Renal cortical epithelial cell (primary cell): ENCODE measurements at places on chromosomes 3 and 15. TPM values are rescaled to one million over a fixed set of nuclear protein-coding genes. Genes with fewer than 3 reads are reported as not detected.

DNA sequence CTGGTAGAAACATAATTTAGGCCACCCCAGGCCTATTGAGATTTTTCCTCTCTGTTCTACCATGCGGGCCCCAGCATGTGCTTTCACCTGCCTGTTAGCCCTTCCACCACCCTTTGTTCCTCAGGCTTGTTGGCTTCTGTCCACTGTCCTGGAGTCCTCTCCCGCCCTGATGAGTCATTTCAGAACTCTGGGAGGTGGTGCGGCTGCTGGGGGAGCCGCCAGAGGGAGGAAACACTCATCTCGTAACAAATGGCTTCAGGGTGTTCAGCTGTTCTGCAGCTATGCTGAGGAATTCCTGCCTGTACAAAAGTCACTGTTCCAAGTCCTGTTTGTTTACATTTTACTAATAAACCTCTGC is 36.3 kb downstream of the LRTM1 start:
- DNase-seq: peak; percentile 98

Gene HIGD2B
- total RNA-seq: 0.15 TPM in 1 of 2 replicates, not detected in the other

- no peak for DNase-seq
Measured at GRCh38 chr3:146164971-146165769, 4.2 kb upstream of the PLOD2 start.

Gene RTP1
- not detected in 2 replicates for total RNA-seq

GRCh38 chr3:44226573-44226972 is 15.1 kb upstream of the TOPAZ1 start:
- no peak for DNase-seq

Gene IL12A
- total RNA-seq: 1.0 TPM in 1 of 2 replicates, not detected in the other

- no peak for DNase-seq
Measured at GRCh38 chr3:157498371-157498770, 4.8 kb downstream of the VEPH1 start.

GRCh38 chr3:159818997-159819500 is 169.6 kb upstream of the IL12A start:
- no peak for DNase-seq

DNA sequence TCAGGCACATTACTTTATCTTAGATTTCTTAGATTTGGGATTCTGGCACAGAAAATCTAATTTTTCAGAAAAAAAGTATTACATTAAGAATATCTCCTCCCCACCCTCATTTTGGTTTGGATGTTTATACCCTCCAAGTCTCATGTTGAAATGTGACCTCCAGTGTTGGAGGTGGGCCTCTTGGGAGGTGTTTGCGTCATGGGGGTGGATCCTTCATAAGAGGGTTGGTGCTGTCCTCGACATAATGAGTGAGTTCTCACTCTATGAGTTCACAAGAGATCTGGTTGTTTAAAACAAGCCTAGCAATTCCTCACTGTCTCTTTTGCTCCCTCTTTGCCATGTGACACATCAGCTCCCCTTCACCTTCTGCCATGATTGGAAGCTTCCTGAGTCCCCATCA is 45.6 kb upstream of the WWTR1 start:
- DNase-seq: no peak

Gene NANOGP8
- total RNA-seq: not detected in 2 replicates

Gene CCR9
- 0.35 TPM in 1 of 2 replicates, not detected in the other for total RNA-seq

DNA sequence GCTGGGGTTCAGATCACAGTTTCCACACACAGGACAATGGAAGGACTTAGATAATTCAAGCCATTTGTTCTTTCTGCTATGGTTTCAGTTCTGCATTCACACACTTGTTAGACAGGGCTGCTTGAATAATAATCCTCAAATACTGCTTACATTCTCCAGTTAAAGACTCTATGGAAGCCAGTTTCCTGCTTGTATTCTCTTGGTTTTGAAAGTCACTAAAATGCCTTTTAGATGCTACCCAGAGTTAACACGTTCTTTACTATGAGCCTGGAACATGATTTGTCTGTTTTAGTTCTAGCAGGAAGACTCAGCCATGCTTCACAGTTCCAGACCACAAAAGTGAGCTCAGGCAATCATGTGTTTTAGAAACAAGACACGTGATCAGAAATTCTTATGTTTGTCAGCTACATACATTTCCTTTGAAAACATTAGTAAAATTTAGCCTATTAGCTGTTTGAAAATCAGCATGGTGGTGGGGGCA is 152.4 kb downstream of the LEKR1 start:
- peak; percentile 36 for DNase-seq

DNA sequence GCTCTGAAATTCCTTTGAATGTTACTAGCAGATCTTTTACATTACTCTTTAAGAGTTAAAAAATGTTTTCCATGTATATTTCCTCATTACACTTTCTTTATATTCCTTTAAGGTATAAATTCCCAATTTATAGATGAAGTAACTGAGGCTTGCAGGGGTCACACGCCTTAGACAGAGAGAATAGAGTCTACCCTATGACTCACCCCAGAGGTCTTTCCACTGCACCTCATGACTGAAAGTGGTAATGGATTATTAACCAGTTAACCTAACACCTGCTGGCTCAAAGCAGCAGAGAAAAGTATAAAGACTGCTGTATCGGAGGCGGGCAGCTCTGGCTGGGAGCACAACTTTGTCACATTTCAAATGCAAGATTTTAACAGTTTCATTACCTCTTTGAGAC is 37.7 kb downstream of the LDHAL6B start:
- DNase-seq: peak; percentile 94

- no peak for DNase-seq
Measured at GRCh38 chr3:183275418-183275817, 22.4 kb downstream of the B3GNT5 start.

DNA sequence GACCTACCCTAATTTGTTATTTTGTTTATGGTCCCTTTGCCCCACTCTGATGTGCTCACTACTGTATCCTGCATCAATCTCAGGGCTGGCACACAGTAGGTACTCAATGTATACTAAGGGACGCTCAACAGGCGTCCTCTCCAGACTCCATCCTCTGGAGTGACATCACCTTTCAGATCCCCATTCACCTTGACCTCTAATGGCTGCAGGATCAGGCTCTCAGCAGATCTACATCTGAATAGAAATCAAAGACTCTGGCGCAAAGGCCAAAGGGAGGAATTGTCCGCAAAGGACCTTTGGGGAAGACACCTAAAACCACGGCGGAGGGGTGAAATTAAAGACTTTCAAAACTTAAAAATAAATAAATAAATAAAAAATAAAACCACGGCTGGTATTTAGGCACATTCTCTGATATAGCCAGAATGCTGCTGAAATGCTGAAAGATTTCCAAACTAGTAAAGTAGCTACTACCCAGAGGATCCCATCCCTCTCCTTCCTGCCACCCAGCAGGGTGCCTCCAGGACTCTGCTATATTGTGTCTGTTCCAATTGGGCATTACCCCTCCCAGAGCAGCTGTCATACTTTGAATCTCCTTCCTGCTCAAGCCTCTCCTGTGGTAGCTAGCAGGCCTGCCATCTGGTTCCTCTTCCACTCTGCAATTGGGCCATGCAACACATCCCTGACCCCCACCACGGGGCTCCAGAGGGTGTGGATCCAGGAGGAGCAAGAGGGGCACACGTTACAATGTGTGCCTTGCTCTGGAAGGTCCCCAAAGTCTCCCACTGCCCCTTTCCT is 6.1 kb downstream of the SHF start:
- DNase-seq: no peak

GRCh38 chr3:5294356-5294755 is 106.8 kb downstream of the EDEM1 start:
- peak; percentile 68 for DNase-seq

DNA sequence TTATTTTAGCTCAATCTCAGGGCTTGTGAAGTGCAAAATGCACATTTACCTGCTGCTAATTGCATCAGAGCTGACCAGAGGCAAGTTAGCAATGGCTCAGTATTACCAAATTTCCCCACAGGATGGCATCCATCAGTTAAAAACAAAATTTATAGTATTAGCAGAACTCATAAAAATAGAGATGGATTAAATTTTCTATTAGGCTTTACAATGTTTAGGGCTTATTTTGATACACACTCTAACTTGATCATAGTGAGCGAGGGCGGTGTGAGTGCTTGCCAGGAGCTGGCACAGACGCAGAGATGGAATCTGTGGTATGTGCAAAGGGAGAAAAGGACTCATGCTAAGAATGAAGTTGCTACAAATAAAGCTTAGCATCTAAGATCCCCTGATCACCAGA is 241.0 kb downstream of the NSUN3 start:
- peak; percentile 62 for DNase-seq

Gene ROPN1
- total RNA-seq: not detected in 2 replicates

- no peak for DNase-seq
Measured at GRCh38 chr3:134955874-134956273, 160.8 kb downstream of the EPHB1 start.

- peak; percentile 13 for DNase-seq
Measured at GRCh38 chr3:119529883-119530282, 29.5 kb downstream of the CD80 start.

DNA sequence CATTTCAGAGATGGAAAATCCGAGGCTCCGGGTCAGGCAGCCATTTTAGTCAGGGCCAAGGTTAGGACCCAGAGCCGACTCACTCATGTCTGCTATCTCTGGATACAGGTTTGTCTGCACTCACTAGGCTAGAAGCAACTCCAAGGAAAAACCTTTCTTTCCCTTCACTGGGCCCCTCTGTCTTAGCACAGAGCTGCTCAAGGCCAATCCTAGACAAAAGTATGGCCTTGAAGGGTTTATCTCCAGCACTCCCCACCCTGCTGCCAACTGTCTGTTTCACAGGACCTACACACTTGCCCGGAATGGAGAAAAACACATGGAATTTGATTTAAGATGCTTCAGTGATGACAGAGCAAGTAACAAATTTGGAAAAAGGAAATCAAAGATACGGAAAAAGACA is 25.6 kb downstream of the ACAN start:
- DNase-seq: no peak

- DNase-seq: no peak
Measured at GRCh38 chr15:31464216-31465082, 137.8 kb downstream of the KLF13 start.

DNA sequence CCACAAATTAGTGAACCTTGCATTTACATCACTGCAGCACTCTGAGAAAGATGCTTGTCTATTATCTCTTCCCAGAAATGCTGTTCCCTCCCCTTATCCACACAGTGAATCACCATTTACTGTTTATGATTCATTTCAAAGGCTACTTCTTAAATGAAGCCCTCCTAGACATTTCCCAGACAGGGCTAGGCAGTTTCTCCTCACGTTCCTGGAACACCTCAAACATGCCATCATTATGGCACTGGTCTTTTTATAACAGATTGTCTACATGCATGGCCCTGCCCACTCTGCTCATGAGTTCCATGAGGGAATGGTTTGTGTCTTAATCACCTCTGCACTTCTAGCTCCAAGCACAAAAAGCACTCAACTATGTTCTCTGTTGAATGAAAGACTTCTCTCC is 32.2 kb upstream of the TM2D3 start:
- peak; percentile 67 for DNase-seq

GRCh38 chr15:89662893-89663626 is 7.8 kb upstream of the KIF7 start:
- no peak for DNase-seq

- DNase-seq: peak; percentile 39
Measured at GRCh38 chr15:67836477-67836876, 3.4 kb downstream of the RNU6-1 start.

GRCh38 chr3:43014241-43014640 is 35.1 kb downstream of the GASK1A start:
- DNase-seq: no peak

- no peak for DNase-seq
Measured at GRCh38 chr15:62644889-62645742, 397.4 kb upstream of the TPM1 start.

Gene EPHA3
- total RNA-seq: 0.17 and 0.45 TPM in 2 replicates

DNA sequence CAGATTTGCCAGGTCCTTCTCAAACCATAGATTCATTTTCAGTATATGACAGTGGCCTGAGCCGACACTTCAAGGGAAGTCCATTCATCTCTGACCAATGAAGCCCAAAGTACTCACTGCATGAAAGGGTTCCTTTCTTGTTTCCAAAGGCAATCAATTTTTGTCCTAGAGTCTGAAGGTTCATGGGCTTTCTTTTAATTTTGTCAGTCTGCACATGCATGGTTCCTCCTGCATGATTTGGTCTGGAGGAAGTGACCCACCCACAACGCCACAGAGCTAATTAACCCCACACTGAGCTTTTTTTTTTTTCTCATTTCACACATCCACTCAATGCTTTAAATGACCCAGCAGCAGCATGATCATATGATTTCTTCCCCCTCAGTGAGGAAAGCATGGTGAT is 216.4 kb downstream of the TIGIT start:
- no peak for DNase-seq

- peak; percentile 69 for DNase-seq
Measured at GRCh38 chr3:24640330-24640877, 145.8 kb upstream of the THRB start.

Gene ZBED2
- 13.5 and 15.2 TPM in 2 replicates for total RNA-seq

GRCh38 chr15:71154607-71155200 is 39.4 kb downstream of the THSD4 start:
- DNase-seq: peak; percentile 54

Gene CCNB2
- total RNA-seq: 2.0 and 19.4 TPM in 2 replicates

DNA sequence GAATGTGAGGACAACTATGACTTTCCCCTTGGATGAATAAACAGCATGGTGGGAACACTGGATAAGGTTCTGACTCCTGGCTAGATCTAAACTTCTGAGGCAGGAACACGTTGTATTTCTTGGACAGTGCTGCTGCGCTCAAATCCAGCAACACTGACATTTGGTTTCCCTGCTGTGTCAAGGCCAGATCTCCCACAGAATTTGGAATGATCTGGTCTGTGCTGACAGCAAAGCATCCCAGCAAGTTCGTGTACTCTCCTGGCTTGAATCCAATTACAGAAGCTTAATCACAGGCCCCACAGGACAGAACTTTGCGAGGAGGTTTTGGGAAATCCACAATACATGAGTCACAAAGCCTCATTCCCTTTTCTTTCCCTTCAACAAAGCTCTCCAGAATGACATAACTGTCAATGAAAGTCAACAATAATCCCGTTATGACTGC is 92.5 kb downstream of the ADAMTS9 start:
- DNase-seq: peak; percentile 77

- DNase-seq: no peak
Measured at GRCh38 chr3:37984596-37984995, 6.0 kb upstream of the VILL start.

Gene OIP5
- total RNA-seq: 0.60 and 6.1 TPM in 2 replicates

- no peak for DNase-seq
Measured at GRCh38 chr3:42028474-42028873, 62.7 kb upstream of the TRAK1 start.

- DNase-seq: no peak
Measured at GRCh38 chr3:88467191-88467590, 317.4 kb downstream of the C3orf38 start.

DNA sequence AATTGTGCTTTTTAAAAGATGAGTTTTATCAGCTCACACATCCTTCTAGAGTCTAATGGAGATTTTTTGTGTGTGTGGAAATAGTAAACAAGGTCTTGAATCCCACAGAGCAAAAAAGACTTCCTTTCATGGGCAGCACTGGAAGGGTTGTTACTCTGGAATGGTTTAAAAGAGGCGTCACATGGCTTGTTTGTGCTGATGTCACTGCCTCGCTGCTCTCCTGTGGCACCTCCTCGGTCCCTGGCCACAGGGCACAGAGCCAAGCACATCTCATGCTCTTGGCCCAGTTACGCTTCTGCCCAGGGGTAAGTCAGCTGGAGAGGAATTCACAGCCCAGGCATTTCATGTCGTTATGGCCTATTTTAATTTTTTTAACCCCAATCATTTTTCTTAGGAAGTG is 53.2 kb downstream of the PGPEP1L start:
- peak; percentile 67 for DNase-seq
